ENCODE measurements at places on chromosomes 4 and X. TPM values are rescaled to one million over a fixed set of nuclear protein-coding genes. Genes with fewer than 3 reads are reported as not detected.

GRCh38 chrX:40199704-40200103, 101.9 kb upstream of the BCOR start:
- DNase-seq, result no peak

- DNase-seq, result peak; percentile 52
These were observed 12.5 kb upstream of the ART3 start for GRCh38 chr4:76061982-76062381.

PCDH7 gene
- polyA plus RNA-seq, result not detected

MAGEA6 gene
- not detected for polyA plus RNA-seq

DNA sequence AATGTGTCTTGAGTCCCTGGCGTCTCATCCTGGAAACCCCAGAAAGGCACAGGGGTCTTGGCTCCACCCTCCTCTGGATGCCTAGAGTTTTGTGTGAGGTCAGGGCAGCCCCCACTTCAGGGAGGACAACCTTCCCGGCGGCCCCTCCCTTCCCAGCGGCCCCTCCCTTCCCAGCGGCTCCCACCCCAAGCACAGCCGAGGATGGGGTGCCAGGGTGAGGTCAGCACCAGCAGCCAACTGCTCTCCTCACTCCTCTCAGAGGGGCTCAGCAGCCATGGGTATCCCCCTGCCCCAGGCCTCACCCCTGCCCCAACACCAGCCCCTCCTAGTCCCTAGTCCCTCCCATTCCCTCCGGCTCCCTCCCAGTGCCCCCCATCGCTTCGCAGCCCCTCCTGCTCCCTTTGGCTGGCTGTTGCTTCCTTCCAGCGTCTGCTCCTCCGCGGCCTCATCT, 17.4 kb downstream of the DGKQ start:
- DNase-seq, result no peak

DNA sequence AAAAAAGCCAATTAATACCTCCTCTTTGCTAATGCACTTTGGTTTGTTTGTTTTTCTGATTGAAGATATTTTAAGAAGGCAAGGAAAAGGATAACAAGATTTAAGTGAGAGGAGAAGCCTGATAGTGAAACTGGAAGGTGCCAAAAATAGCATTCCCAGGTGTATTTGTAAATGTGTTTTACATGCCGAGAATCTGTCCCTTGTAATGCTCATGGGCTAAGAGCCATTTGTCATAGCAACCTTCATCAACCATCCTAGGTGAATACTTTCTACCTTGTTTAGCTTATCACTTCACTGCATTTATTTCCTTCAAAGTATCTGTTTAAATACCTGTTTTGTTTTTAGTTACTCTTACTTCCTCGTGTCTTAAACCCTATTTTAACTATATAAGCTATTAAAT, 127.8 kb downstream of the KCTD8 start:
- no peak for DNase-seq
